ENCODE measurements at places on chromosomes 16 and 17. TPM values are rescaled to one million over a fixed set of nuclear protein-coding genes. Genes with fewer than 3 reads are reported as not detected.

Gene TPSD1
- not detected for total RNA-seq

Gene CA4
- 1.2 TPM for total RNA-seq

Gene PRSS21
- not detected for total RNA-seq

Gene KRT16
- not detected for total RNA-seq

Gene TP53TG3F
- not detected for total RNA-seq

Gene CLEC10A
- total RNA-seq, result not detected

Gene CACNA1G
- total RNA-seq, result 20.1 TPM

Gene KDM6B
- 16.4 TPM for total RNA-seq

Gene CRHR1
- 6.6 TPM for total RNA-seq

Gene PRSS33
- not detected for total RNA-seq

Gene WNK4
- total RNA-seq, result 0.31 TPM

Gene ZACN
- not detected for total RNA-seq

Gene TEKT5
- total RNA-seq, result 1.2 TPM

Gene TMEM98
- 35.6 TPM for total RNA-seq

Gene PRR35
- not detected for total RNA-seq

Gene EFNB3
- total RNA-seq, result 13.7 TPM

Gene CARD14
- total RNA-seq, result 0.31 TPM

Gene NKIRAS2
- total RNA-seq, result 31.5 TPM

Gene LPO
- not detected for total RNA-seq

Gene GP1BA
- total RNA-seq, result not detected

Gene CYB561
- total RNA-seq, result 21.7 TPM

Gene WIPI1
- 10.5 TPM for total RNA-seq

Gene UBE2G1
- total RNA-seq, result 43.4 TPM

Gene TBC1D3C
- total RNA-seq, result not detected

Gene CANT1
- total RNA-seq, result 13.1 TPM

Gene SMPD3
- total RNA-seq, result 67.2 TPM

Gene ZG16
- not detected for total RNA-seq

Gene HSD17B1
- total RNA-seq, result 0.62 TPM

Gene C17orf107
- total RNA-seq, result 6.9 TPM

Gene HS3ST3B1
- 1.6 TPM for total RNA-seq

Gene DOC2B
- 15.6 TPM for total RNA-seq

Gene TLCD3A
- total RNA-seq, result 9.5 TPM

Gene CHST4
- not detected for total RNA-seq

All from occipital lobe (tissue), 3 donors.